ENCODE measurements at places on chromosomes 6 and 20.

DNA sequence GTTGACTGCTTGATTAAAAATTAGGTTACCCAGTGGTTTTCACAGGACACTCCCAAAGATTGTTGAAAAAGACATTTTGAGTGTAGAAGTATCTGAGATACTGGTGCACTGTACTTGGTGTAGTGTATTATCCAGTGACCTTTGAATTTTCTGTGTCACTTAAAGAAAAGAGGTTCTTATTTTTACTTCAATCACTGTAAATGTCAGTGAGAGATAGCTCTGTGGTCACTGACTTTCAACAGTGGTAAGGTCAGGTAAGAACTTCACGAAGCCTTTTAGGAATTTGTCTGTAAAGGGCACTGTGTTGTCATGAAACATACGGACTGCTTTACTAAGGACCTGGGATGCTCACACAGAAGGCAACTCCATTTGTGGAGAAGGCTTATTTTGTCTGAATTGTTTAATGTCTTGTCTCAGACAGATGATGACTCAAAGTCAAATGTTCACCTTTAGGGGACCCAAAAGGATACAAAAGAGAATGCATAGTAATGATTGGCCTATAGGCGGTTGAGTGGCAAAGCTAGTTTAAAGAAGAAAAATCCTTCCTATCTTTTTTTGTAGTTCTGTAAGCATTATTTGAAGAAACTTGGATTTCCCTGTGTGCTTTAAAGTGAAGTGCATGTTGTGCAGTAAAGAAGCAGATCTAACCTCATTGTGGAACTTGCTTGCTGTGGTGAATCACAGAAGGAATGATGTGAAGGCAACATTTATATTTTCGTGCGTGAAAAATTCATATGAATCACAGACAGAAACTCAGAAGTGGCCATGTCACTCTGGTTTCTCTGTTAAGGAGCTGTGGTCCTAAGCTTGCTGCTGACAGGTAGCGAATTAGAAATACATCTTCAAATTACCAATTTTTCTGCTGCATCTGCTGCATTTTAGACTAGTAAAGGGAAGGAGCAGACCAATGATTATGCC lies 47.3 kb downstream of the ZFAND3 start:
- no peak for DNase-seq

GRCh38 chr6:14865531-14866100 lies 380.3 kb upstream of the JARID2 start:
- no peak for DNase-seq

DNA sequence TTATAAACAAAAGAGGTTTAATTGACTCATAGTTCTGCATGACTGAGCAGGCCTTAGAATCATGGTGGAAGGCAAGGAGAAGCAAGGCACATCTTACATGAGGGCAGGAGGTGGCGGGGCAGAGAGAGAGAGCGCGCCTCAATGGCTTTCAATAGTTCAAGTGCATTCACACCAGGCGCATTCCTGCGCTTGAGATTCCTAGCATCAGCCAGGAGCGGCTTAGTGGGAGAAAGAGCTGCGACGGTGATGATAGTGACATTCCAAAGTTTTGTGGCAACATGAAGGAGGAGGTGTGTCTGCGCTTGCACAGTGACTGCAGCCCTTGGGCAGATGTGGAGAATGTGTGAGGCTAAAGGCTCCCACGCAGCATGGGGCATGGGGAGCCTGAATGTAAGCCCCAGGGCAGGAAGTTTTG lies 25.0 kb upstream of the EMILIN3 start:
- no peak for DNase-seq

DNA sequence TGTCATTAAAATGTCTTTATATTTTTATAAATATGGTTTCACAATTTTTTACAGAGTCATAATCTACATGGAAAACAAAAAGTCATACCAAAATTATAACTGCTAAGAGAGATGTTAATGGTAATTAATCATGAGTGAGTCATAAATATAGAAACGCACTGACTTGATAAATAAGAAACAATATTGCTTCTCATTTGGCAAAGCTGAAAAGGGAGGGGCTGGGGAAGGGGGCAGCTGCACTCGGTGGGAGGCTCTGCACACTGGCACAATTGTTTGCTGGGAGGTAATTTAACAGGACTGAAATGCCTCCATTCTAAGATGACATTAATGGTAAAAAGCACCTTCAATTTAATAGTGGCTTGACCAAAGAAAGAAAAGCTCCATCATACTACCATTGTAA lies 133.3 kb upstream of the AGPAT4 start:
- DNase-seq: no peak

- DNase-seq: no peak
These were observed 260.9 kb downstream of the TENT5A start for GRCh38 chr6:81491454-81492101.

- no peak for DNase-seq
These were observed 18.6 kb downstream of the FYN start for GRCh38 chr6:111854683-111855082.

GRCh38 chr6:100103194-100103593 lies 109.2 kb upstream of the MCHR2 start:
- DNase-seq: no peak

- no peak for DNase-seq
These were observed 132.7 kb upstream of the EYA4 start for GRCh38 chr6:133108419-133108818.

GRCh38 chr6:127877231-127877630 lies 23.6 kb downstream of the THEMIS start:
- DNase-seq: no peak

DNA sequence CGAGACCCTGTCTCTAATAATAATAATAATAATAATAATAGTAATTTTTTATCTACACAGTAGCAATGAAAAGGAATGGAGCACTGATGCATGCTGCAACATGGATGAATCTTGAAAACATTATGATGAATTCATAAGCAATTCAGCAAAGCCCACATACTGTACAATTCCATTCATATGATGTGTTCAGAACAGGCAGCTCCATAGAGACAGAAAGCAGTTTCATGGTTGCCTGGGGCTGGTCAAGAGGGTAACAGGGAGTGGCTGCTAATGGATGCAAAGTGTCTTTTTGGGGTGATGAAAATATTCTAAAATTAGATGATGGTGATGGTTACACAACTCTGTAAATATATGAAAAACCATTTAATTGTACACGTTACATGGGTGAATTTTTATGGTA lies 43.6 kb downstream of the SLC24A3 start:
- no peak for DNase-seq

DNA sequence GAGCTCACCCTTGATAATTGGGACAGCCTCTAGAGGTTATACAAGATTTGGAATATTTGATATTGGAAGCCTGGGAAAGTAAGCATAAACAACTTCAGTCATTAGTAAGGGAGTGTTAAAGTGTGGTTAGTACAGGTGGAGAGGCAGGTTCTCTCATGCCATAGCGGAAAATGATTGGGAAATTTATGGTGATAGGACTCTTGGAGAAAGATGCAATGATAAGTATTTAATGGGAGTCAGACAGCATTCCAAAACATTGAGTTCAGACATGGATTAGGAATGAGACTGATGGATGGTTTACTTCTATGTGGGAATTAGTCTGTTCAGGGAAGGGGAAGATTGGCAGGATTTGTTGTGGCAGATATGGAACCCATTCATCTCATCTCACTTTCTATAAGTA lies 152.7 kb downstream of the MCHR2 start:
- no peak for DNase-seq

DNA sequence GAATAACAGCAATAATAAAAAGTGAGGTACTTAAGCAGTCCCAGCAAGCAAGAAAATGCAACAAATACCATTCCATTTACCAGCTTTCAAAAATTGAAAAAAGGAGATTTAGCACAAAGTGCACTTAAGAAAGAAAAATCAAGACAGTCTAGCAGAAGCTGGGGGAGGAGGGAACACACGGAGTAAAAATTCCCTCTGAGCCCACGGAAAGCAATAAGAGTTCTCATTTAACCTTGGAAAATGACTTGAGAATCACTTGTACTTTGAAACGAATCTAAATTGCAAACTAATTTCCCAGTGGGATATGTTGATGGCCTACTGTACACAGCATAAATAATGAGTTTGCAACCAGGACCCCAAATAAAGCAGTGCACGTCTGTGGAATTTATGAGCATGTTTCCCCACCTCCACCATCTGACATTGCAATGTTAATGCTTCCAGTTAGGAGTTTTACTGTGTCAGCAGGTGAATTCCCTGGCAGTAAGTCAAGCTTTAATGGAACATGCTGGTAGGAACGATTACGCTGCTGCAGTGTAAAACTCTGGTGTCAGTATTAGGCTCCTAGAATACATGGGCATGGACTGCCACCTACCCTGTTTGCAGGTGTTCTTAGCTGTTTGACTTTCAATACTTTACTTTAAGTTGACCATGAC lies 386.8 kb downstream of the HDGFL1 start:
- DNase-seq: no peak

- peak; percentile 60 for DNase-seq
These were observed at the start of gene HDDC2 for GRCh38 chr6:125301435-125302391. Gene HDDC2, minus strand, starts transcription at chr6:125301967. Its CDS starts 35 bp downstream, at chr6:125301932.

DNA sequence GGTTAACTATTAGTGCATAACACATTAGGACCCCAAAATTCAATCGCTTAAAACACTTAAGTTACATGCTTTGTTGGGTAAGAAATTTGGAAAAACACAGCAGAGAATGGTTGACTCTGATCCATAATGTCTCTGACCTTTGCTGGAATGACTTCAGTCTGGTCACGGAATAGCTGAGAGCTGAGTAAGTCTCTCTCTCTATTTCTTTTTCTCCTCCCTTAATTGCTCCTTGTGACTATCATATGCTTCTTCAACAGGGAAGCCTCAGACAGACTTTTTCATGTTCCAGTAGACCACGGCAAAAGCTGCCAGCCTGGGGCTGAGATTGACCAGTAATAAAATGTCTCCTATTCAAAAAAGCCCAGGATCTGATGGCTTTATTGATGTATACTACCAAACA lies 4.8 kb downstream of the OR12D1 start:
- no peak for DNase-seq

GRCh38 chr6:131322125-131322524 lies 186.9 kb downstream of the AKAP7 start:
- no peak for DNase-seq

DNA sequence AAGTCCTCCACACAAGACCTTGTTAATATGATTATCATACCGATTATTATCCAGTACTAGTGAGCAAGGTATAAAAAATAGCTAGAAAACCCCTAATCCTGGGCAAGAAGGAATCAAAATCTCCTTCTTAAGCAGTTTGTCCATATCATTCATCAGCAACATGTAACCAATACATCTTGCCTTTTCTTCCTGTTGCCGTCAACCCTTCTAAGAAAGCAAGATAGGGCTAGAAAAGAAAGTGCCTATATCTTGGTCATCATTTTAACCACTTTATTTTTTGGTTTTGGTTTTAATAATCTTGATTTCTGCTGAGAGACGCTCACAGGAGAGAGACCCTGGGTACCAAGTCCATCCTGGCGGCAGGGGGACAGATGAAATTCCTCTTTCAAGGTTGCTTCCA lies 27.2 kb upstream of the PREX1 start:
- DNase-seq: no peak

GRCh38 chr6:24378473-24379097 lies 20.7 kb upstream of the DCDC2 start:
- no peak for DNase-seq

GRCh38 chr6:68868646-68869045 lies 233.6 kb downstream of the ADGRB3 start:
- DNase-seq: no peak

DNA sequence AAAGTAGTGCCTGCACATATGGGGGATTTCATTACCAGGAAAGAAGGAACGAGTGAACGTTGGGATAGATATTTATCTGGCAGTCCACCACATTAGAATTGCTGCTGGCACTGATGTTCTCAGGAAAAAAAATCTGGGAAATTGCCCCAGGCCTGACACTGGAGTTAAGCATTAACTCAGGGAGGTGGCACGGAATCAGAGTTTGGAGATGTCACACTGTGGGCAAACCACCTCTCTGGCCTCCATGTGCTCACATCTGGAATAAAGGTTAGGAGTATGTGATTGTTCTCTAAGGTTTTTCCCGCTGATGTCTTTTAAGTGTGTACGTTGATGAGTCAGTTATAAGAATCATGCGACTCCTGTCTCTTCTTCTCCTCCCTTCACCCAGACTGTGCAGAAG lies 7.9 kb downstream of the TGM3 start:
- DNase-seq: peak; percentile 68

DNA sequence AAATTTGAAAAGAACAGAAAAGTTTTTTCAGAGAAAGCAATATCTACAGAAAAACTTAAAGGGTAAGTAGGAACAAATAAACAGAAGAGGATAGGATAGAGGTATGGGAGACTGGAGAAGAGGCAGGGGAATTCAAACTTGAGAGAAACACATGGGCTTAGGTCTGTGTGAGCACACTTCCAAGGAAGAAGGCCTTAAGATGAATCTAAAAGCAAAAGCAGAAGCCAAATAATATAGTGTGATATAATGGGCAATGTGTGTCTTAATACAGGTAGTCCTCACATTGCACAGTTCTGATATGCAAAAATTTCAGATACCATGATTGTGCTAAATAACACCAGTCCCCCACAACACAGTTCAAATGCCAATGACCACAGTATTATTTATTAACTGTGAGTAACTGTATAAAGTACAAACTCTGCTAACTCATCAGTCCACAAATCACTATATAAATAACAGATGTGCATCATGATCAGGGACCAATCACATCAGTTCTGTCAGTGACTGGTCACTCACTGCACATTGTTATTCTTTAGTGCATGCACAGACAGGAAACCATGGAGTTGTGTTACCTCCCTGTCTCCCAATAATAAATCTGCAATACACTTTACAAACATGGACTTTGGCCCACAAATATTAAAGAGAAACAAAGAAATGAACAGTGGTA lies 18.6 kb downstream of the SNX14 start:
- peak; percentile 72 for DNase-seq

- DNase-seq: no peak
These were observed 194.4 kb downstream of the TMEM200A start for GRCh38 chr6:130560231-130560630.

DNA sequence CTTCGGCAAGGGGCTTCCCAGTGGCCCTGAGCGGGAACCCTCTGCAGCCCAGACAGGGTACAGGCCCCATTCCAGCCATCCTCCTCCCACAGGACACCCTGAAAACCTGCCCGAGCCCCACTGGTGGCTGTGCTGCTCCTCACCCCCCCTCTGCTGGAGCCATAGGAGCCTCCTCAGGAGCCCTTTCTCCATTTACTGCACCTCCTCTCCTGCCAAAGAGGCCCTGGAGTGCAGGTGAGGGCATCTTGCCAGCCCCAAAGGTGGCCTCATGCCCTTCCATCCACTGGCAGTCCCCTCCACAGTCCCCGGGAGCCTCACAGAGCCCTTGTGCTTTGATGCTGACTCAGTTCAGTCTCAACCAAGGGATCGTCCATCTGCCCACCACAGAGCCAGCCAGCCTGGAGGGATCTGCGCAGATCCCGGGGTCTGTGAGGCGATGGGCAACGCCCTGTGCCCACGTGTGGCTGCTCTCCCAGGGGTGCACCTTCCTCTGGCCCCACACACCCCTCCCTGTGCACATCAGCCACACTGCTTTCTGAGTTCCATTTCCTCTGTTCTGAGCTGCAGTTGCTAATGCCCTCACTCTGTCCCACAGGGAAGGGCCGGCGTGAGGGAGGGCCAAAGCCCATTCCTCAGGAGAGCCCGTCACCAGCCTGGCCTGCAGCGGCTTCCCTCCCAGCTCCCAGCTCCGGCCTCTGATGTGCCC lies 228.5 kb downstream of the DLL1 start:
- no peak for DNase-seq

GRCh38 chr6:31386099-31386498 lies 17.3 kb upstream of the MICA start:
- no peak for DNase-seq

- DNase-seq: no peak
These were observed 199.4 kb upstream of the ZNF184 start for GRCh38 chr6:27672113-27672799.
